DMS 273 treated with DMSO at 0.1 percent for 48 hours (cell line): ENCODE measurements at places on chromosomes 4 and X.

DNA sequence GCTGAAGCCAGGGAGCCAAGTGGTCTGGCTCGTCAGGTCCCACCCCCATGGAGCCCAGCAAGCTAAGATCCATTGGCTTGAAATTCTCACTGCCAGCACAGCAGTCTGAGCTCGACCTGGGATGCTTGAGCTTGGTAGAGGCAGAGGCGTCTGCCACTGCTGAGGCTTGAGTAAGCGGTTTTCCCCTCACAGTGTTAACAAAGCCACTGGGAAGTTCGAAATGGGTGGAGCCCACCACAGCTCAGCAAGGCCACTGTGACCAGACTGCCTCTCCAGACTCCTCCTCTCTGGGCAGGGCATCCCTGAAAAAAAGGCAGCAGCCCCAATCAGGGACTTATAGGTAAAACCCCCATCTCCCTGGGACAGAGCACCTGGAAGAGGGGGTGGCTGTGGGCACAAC lies 353.8 kb downstream of the NAP1L3 start:
- no peak for DNase-seq

DNA sequence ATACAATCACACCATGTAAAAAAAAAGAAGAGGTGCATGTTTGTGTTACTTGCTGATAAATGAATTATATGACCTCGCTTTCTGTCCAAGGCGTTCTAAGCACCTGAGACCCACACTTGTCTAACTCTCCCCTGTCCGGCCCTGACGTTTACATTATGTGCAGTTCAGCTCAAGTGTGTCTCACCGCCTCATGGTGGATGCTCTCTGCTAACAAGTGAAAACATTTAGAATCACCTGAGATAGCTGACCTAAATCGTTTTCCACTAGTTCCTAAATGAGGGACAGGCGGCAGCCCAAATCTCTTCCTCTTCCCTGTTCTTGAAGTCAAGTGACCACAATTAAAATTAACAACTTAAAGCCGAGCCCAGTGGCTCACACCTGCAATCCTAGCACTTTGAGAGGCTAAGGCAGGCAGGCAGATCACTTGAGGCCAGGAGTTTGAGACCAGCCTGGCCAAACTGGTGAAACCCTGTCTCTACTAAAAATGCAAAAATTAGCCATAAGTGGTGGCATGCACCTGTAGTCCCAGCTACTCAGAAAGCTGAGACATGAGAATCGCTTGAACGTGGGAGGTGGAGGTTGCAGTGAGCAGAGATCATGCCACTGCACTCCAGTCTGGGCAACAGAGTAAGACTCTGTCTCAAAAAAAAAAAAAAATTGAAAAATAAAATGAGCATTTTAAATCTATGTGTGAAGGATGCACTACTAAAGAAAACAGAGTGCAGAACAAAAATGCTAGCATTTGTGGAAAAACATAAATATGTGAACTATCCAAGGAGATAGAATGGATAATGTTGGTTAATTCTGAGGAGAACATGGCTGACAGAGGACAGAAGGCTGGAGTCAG lies 3.9 kb upstream of the TIFA start:
- DNase-seq = no peak

- no peak for DNase-seq
Measured at GRCh38 chr4:100494166-100494565, 23.7 kb downstream of the EMCN start.

GRCh38 chr4:15457406-15458201 lies 12.1 kb upstream of the CC2D2A start:
- no peak for DNase-seq

DNA sequence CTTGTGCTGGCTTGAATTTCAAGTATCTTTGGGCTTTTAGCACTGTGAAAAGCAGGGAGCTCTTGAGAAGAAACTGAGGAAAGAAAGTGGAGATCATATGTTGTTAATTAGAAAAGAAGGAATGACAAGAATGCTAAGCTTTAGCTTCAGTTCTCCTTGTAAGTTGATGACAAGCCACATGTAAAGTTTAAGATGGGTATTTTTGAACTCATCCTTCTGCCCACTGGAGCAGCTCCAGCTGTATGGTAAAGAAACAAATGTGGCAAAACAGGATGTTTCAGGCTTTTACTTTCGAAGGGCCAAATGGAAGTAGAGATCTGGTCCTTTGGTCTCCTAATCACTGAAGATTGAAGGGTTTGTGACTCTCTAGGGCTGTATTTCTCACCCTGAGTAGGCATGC lies 137.8 kb downstream of the GUCY2F start:
- DNase-seq = no peak

- no peak for DNase-seq
Measured at GRCh38 chr4:100060765-100061416, 110.8 kb upstream of the H2AZ1 start.

GRCh38 chr4:46254788-46255187 lies 130.9 kb upstream of the GABRG1 start:
- no peak for DNase-seq

- DNase-seq = no peak
Measured at GRCh38 chr4:26452565-26453531, 37.4 kb downstream of the CCKAR start.

- no peak for DNase-seq
Measured at GRCh38 chrX:70166601-70167590, 10.4 kb upstream of the DGAT2L6 start.

DNA sequence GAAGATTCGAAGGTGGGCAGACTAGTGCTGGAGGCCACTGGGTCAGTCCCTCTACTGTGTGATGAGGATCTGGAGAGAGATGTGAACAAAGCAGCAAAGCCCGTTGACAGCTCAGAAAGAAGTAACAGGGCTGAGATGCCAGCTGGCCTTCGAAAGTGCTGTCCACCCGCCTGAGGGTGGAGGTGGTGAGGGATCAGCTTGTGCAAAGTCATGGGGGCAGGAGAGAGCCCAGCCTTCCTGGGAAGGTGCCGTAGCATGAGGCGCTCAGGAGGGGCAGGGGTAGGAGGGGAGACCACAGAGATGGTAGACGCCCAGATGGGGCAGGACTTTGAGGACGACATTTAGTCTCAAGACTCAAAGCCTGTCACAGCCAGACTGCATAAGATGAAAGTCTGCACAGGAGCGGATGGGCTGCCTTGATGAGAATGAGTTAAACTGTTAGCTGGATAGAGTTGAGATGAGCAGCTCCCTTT lies 19.7 kb downstream of the TBC1D14 start:
- DNase-seq = no peak

DNA sequence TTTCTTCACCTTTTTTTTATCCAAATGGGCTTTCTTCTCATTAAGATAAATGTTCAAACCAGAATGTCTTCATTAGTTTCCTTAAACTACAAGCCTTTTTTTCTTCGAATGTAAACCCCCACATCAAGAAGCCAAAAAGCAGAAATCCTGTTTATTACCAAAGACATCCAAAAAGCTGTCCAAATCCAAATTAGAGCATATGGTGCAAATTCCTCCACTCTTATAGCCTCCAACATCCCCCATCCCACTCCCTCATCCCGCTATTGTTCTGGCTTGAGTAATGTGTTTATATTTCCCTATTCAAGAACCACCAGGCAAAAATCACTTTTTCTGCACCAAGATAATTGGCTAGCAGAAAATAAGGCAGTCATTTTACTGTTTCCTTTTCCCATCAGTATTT lies 315.1 kb upstream of the ADGRL3 start:
- no peak for DNase-seq

- no peak for DNase-seq
Measured at GRCh38 chr4:28744066-28744465, 1883.4 kb downstream of the STIM2 start.

GRCh38 chr4:78684325-78685079 lies 91.6 kb upstream of the BMP2K start:
- no peak for DNase-seq

DNA sequence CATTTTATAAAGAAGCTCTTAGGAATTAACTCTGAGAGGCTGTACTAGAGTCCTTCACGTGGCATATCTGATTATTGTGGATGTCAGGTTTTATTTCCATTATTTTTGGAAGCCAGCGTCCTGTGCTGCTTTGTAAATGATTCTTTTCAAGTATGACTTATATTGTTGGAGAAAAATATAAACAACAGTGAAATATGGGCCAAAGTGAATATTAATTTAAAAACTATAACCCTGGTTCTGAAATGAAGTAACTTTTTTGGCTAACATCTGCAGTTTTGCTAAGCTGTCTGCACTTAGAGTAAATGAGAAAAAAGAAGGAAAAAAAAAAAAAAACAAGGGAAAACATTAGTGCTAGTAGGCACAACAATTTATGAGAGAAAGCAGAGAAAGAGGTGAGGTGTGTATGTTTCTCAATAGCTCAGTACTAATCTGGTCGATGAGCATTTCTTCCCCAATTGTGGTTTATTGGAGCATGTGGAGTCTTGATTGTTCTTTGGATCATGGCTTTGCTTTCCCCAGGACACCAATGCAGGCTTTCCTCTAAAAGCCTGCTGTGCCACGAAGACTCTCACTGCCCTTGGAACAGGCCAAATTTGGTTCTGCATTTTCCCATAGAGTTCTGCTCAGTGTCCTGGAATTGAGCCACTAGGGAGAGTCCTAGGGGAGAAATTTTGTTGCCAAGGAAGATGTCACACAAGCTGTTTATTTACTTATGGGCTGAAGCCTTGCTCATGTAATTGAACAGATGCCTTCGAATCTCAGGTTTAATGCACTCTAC lies 273.3 kb downstream of the DKK2 start:
- DNase-seq = no peak

DNA sequence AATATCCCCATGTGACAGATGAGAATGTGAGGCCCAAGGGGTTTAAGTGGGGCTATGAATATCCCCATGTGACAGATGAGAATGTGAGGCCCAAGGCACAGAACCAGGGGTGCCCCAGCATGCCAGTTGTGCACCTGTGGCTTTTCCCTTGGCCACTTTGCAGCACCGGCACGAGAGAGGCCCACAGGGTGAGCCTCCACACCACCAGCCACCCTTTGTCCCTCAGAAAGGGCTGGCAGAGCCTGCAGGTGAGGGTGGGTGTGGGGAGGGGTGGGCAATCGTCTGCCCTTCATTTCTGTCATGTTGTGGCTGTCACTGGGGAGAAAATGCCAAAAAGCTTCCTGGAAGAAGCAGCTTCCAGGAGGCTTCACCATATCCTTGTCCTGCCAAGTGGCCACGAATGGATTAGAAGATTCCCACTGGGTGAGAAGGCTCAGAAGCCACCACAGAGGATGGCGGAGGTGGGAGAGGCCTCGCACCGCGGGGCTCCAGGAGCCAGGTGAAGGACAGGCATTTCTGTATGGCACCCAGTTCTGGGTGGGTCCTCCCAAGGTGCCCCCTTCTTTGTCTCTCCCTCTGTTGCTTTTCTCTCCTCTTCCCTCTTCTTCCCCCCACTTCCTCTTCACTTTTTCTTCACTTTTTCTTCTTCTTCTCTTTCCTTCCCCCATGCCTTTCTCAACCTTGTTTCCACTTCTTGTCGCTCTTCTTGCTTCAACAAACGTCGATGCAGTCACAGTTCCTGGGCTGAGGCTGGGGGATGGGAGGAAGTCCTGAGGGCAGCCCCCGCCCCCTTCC lies 469 bp upstream of the GPR78 start:
- no peak for DNase-seq

DNA sequence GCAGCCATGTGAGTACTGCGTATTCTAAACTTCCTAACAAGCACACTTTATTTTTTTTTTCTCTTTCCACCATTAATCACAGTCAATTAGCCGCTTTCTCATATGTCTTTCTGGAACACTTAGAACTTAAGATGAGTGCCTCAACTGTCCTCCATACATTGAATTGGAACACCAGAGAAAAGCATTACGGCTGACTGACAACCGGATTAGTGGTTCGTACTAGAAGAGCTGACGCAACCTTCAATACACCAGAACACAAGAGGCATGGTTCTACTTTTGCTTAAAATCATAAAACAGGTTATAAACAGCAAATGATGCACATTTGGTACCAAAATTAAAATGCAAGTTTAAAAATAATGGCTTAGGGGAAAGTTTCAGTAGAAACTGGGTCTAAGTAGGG lies 3.3 kb downstream of the TMEM47 start:
- no peak for DNase-seq

DNA sequence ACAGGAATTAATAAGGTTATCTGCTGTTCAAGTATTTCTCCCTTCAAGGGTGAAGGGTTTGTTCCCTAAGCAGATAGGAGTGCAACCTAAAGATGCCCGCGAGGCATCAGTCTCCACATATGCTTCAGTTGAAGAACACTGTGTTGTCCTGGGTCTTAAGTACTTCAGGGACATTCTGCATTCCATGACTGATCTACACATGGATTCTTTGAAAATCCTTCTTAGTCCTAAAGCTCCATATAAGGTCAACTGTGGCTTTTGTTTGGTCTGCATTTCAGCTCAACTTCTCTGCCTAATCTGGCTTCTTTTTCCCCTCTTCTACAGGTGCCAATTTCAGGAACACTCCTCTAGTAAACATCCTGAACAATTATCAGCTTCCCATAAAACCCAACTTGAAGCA lies 21.8 kb upstream of the CTSO start:
- DNase-seq = no peak

- DNase-seq = no peak
Measured at GRCh38 chr4:183146478-183146877, 47.4 kb downstream of the WWC2 start.

- no peak for DNase-seq
Measured at GRCh38 chr4:181504924-181505323, 738.3 kb upstream of the TENM3 start.
